ENCODE measurements at places on chromosomes 2 and 18.

DNA sequence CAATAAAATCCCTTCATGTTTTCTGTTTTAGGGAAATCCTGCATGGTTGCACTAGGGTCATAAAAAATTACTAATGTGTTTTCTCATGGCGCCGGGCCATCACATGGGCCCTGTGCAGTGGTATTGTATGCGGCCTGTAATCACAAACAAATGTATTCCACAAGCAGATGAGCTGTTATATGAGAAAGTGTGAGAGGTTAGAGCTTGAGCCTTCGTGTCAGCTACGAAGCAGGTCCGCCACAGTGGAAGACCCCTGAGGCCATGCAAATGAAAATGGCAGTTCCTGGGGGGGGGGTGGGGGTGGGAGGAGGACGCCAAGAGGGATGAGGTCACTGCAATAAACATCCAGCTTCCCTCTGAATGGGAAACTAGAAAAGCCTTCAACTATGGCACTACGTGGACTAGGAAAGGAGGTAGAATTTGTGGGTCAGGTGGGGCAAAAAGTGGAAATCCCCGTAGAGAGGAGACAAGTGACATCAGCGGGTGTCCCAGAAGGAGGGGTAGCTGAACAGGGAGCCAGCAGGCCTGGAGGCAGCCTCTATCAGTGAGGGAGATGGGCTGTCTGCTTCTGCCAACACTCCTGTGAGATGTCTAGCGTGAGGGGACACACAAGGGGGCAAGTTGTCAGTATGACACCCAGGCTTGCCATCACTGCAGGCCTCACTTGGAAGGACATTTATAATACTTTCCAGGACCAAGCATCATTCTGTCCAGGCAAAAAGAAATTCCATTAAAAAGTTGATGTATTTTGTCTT lies 130.3 kb upstream of the CTAGE1 start:
- DNase-seq: no peak

- no peak for DNase-seq
Observed at GRCh38 chr2:112312821-112313220, 37.4 kb downstream of the ZC3H6 start.

GRCh38 chr2:96861074-96861473 lies 3.3 kb upstream of the ANKRD39 start:
- DNase-seq: no peak

DNA sequence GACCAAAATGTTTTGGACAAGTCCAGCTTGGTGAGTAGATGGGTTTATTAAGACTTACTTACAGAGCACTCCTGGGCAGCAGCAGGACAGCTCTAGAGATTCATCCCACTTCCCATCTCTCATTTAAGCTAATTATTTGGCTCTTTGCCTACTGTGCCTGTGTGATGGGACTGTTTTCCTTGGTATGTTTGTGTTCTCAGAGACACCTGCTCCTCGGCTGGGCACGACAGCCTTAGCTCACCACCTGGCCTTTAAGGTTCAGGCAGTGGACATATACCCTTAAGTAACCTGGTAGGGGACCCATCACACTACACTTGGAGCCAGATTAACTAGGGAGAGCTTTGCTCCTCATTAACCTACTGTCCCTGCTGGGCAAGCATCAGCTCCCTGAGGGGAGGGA lies 41.7 kb upstream of the EFEMP1 start:
- DNase-seq: no peak

GRCh38 chr18:33495278-33495677 lies 54.8 kb upstream of the CCDC178 start:
- peak; percentile 1 for DNase-seq

- DNase-seq: no peak
Observed at GRCh38 chr2:41662461-41662860, 385.4 kb upstream of the PKDCC start.

DNA sequence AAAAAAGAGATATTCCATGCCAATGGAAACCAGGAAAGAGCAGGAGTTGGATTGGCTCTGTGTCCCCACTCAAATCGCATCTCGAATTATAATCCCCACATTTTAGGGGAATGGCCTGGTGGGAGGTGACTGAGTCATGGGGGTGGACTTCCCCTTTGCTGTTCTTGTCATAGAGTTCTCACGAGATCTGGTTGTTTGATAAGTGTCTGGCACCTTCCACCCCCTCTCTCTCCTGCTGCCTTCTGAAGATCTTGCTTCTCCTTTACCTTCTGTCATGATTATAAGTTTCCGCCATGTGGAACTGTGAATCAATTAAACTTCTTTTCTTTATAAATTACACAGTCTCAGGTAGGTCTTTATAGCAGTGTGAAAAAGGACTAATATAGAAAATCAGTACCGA lies 355.6 kb downstream of the NBAS start:
- DNase-seq: no peak

GRCh38 chr2:237689336-237690131 lies 62.1 kb downstream of the LRRFIP1 start:
- no peak for DNase-seq

- DNase-seq: peak; percentile 36
Observed at GRCh38 chr2:133240491-133241223, 327.6 kb downstream of the NCKAP5 start.
